Left renal cortex interstitium (tissue), 4 donors: ENCODE measurements at places on chromosomes 4 and X. TPM values are rescaled to one million over a fixed set of nuclear protein-coding genes. Genes with fewer than 3 reads are reported as not detected.

The PGAM4 gene
- 0.52 TPM for polyA plus RNA-seq

The NOA1 gene
- 22.2 TPM for polyA plus RNA-seq

The ADGRL3 gene
- polyA plus RNA-seq: 27.9 TPM

The KIT gene
- 16.1 TPM for polyA plus RNA-seq

The RTL3 gene
- not detected for polyA plus RNA-seq

The HTRA3 gene
- 11.7 TPM for polyA plus RNA-seq

The MAGED4 gene
- 59.2 TPM for polyA plus RNA-seq

The PAGE4 gene
- polyA plus RNA-seq: not detected

The ENPP6 gene
- polyA plus RNA-seq: 8.9 TPM

The FAM149A gene
- 51.1 TPM for polyA plus RNA-seq

GRCh38 chrX:7047951-7048350 is 99.6 kb upstream of the STS start:
- DNase-seq: no peak

- no peak for DNase-seq
These were observed 1272.1 kb downstream of the ARAP2 start for GRCh38 chr4:34972189-34972588.

- DNase-seq: no peak
These were observed 51.4 kb upstream of the GABRA2 start for GRCh38 chr4:46441136-46441859.

DNA sequence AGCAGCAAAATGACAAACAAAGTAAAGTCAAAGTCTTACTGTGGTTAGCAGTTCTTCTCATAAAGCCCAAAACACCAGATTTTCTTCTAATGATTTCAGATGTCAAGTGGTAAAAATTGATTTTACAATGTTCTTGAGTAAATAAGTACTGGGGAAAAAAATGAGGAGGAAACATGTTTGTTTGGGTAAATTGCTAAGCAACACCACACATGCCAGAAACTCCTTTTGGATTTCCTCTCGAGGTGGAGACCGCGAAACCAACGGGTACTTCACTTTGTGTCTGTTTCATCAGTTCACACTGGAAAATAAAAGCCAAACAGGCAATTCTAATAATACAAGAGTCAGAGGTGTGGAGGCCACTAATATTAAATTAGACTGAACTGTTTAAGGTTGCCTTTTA is 4.6 kb upstream of the PKD2 start:
- no peak for DNase-seq

- no peak for DNase-seq
These were observed 2.8 kb upstream of the NKX1-1 start for GRCh38 chr4:1409079-1409478.

DNA sequence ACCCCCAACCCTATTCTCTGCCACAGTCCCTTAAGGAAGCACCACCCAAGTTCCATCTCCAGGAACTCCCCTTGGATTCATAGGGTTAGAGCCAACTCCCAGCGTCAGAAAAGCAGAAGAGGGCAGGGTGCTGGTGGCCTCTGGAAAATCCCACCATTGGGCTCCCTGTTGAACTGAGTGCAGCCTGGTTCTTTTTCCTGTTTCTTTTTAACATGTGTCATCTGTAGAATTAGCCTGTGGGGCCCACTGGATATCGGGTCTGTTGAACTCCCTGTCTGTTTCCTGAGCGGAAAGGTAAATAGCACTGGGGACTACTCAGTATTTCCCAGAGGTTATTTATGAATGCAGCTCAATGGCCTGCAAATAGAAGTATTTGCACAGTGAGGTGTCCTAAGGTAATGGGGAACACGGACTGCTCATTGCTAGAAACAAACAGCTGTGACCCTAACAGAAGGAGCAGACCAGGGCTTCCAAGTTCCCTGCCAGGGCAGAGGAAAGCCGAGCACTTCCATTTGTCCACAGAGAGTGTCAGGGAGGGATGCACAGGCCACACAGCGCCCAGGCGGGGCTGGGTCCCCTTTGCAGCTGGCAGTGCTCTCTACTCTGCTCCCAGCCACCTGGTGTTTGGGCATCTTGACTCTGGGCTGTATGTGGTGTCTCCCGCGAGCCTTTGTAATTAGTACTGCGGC is 102.6 kb downstream of the FHDC1 start:
- no peak for DNase-seq

DNA sequence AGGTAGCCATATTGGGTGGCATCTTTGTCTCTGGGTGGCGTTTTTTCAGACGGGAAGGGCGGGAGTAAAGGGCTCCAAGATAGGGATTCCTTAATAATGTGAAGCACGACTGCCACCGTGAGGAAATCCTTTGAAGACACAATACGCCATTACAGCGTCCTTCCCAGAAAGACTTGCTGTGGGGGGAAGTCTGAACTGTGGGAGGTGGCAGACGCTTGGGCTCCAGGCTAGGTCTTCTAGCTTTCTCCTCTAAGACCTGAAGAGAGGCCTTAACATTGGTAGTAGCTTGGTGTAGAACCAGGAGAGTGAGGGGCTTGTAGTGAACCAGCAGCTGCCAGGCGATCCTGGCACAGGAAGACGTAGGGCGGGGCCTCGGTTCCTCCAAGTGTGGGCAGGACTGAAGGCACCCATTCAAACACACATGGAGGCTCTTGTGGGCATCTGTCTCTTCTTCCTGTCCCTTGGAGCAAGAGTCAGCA is 197.3 kb downstream of the OR13H1 start:
- DNase-seq: no peak

DNA sequence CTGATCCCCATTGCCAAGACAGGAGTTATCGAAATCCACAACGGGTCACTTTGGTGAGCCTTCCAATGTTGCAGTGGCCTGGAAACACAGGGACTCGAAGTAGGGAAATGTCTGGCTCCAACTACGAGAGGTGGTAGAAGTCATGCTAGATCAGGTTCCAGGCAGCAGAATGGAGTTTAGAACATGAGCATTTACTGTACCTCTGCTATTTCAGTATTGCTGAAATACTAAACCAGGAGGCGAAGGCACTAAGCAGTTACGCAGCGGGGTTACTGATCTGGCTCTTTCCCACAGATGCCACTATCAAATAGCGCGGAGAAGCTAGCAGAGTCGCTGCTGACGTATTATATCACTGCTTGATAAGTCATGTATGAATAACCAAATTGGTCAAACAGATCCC is 56.3 kb downstream of the PTCHD1 start:
- DNase-seq: peak; percentile 14

GRCh38 chr4:122796801-122797404 is 29.7 kb upstream of the FGF2 start:
- no peak for DNase-seq

DNA sequence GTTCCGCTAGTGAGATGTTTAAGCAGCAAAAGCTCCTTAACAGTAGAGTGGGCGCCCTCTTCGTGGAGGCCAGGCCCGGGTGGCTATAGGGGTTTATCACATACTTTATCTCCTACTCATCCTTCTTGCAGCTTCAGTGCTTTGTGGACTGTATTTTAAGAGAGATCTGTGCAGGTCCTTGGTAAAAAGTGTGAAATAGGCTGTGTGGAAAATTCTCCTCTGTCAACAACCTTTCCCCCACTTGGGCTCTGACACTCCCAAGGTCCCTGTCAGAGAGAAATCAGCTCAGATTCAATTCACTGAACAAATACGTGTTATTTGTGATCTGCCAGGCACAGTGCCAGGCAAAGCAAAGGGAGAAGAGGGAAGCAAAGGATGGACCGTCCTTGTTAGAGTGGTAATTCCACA is 214.3 kb upstream of the PPARGC1A start:
- no peak for DNase-seq

GRCh38 chr4:54016504-54016903 is 47.9 kb downstream of the CHIC2 start:
- no peak for DNase-seq

- no peak for DNase-seq
These were observed 57.2 kb downstream of the NHS start for GRCh38 chrX:17432158-17432557.

- no peak for DNase-seq
These were observed 134.4 kb downstream of the MAD2L1 start for GRCh38 chr4:119932277-119932676.

DNA sequence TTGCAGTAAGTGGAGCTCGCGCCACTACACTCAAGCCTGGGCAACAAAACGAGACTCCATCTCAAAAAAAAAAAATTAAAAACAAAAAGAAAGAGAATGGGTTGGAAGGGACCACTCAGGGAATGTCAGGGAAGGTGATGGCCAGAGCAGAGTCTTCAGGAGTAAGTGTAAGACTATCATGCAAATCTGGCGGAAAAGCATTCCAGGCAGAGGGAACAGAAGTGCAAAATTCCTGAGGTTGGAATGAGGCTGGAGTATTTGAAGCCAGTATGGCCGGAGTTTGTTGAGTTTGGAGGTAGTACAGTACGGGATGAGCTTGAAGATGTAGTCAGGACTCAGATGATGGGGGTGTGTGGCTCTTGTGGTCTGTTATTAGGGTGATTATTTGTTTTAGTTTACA is 7.4 kb downstream of the GALNT7 start:
- DNase-seq: no peak

DNA sequence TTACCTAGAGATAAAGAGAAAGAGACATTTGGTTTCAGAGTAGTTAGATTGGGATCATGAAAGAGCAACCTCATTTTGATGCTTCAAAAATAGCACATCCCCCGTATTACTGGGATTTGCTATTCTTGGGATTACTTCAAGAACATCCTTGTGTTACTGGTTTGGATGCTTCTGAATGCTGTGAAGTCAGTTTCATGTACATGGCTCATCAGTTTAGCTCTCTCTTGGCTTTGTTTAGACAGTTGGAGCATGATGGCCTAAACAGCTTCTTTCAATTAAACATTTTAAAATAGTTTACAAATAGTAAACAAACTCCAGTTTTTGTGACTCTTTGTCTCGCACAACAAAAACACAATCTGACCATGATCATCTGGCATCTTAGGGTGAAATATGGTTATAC is 23.9 kb downstream of the HTT start:
- DNase-seq: no peak

DNA sequence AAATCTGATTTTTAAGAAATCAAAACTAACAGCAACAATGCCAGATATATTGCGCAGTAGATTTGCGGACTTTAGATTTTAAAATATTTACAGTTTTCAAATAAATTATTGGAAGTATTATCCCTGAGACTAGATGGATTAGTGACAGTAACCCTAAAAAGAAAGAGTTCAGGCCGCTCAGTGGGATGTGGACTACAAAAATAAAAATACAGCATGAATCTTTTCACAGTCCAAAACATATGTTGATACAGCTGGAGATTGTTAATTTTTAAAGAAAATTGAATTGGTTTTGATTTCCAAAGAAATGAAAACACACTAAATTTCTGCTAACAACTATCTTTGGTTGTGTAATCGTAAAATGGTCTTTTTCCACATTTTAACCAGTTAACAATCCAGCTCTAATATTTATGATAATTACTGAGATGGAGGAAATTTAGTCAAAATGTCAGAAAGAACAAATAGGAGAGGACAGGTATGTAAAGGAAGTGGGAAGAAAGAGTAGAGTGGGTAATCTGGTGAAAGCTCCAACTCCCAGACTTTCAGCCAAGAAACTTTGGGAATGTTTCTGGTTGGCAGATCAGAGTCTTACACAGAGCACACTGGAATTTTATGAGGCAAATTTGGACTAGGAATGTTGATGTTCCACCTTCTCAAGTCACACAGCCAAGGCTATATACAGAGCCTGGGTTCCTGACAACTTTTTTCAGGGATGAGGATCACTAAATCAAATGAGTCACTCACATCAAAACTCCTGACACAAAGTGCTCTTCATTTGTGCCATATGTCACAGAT is 15.1 kb downstream of the C4orf36 start:
- DNase-seq: no peak

DNA sequence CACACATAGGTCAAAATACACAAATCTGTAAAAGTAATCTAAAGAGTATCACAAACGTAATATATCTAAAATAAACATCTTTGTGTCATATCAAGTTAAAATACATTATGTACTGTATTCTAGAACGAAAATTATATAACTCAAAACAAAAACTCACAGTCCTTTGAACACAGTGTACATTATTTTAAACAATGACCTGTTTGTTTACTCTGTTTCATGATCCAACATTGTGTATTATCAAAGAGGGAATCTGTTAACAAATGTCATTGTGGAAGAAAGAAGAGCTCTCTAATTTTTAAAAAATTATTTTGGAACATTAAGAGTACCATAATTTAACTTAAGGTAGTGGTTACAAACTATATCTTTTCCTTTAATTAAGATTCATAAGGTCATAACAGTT is 144.1 kb downstream of the FRYL start:
- DNase-seq: no peak

DNA sequence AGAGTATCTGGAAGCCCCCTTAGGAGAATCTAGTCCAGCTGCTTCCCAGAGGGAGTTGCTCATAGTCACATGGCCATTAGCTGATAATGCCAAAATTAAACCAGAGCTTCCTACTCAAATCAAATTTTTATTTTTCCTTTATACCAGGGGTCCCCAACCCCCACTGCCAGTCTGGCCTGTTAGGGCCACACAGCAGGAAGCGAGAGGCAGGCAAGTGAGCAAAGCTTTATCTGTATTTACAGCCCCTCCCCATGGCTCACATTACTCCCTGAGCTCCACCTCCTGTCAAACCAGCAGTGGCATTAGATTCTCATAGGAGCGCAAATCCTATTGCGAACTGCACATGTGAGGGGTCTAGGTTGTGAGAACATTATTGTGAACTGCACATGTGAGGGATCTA is 19.2 kb upstream of the TNIP3 start:
- no peak for DNase-seq

GRCh38 chr4:141890279-141890678 is 253.9 kb downstream of the IL15 start:
- no peak for DNase-seq

DNA sequence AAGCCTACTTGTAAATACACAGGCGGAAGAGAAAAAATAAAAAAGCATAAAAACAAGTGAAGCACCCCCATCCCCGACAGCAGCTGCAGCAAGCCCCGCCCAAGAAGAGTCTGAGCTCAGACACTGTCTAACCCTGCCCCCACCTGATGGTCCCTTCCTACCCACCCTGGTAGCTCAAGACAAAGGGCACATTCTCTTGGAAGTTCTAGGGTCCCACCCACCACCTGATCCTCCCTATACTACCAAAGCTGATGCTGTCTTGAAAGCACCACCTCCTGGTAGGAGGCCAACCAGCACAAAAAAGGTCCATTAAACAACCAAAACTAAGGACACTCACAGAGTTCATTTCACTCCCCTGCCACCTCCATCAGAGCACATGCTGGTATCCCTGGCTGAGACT is 308.2 kb downstream of the KLHL13 start:
- no peak for DNase-seq

DNA sequence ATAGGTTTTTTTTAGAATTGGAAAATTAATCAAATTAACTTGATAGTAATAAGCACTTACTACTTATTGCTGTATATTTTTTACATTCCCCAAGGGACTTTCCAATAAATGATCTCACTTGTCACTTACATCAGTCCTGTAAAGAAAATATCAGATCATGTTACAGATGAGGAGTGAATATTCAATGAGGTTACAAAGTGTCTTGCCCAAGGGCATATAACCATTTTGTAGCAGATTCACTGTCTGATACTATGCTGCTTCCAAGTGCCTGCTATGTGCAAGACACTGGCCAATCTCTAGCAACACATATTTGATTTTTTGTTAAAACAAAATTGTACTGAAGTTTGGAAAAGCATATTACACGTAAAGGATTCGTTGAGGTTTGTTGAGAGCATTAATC is 1287.7 kb downstream of the FAM133A start:
- DNase-seq: no peak

- no peak for DNase-seq
These were observed 2.1 kb downstream of the PNMA6F start for GRCh38 chrX:153319295-153320046.
